ENCODE measurements at places on chromosomes 3 and 15.

- DNase-seq, result no peak
These were observed 10.1 kb downstream of the CRTC3 start for GRCh38 chr15:90539789-90540188.

DNA sequence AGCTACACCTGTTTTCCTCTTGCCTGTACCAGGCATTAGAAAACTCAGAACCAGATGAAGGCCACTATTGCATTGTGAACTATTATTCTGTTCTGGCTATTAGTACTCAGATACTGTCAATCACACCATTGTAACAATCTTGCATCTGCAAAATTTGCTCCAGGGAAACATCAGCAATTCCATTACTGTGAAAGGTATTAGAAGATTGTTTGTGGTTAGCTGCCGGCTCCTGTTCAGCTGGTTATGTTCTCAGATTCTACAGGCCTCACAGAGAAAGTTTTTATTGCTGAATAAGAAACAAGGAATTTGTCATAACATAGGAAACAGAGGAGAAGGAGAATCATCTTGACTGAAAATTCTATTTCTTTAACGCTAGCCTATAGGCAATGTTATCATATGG, 179.9 kb downstream of the PLOD2 start:
- DNase-seq, result no peak

DNA sequence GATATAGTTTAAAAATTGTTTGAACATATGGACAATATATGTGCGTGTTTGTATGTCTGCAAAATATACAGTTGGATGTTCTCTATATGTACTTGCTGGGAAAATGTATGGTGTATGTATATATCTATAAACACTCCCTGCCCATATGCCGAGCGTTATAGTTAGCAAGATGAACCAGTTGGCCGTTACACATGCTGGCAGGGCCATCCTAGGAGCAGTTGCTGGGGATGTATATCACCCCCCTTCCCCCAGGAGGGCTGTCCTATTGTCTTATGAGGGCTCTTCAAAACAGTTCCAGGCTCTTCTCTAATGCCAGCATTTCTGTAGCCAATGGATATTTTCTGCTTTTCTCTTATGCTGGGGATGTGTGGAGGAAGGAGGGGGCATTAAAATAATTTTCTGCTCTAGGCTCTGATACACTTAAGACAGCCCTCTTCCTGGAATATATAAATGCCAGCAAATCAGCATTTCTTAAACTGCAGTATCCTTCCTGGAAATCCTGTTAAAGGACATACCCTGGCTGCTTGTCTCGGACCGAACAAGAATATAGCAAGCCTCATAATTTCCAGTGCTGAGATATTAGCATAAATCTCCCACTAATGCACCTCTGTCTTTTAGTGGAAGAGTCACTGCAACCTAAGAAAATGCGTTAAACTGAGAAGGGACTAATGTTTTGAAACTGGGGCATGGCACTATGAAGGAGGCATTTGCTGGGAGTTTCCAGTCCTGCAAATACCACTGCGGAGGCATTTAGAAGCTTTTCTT, 134.4 kb downstream of the MDFIC2 start:
- DNase-seq, result no peak

DNA sequence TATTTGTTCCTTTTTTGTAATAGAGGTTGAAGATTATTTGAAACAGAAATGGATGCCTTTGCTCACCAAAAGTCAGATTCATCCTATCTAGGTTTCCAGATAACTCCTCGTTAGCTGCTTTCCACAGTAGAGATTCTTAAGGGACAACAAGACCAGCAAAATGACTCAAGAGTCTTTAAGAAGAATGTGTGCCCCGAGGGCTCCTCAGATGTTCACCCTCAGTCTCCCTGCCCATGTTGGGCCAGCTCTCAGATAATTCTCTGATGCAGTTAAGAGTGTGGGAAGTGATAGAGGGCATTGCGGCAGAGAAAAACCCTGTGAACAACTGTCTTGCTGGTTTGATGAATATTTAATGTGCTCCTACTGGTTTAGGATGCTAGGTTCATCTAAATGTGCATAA, 251.1 kb downstream of the PTPRG start:
- DNase-seq, result no peak

DNA sequence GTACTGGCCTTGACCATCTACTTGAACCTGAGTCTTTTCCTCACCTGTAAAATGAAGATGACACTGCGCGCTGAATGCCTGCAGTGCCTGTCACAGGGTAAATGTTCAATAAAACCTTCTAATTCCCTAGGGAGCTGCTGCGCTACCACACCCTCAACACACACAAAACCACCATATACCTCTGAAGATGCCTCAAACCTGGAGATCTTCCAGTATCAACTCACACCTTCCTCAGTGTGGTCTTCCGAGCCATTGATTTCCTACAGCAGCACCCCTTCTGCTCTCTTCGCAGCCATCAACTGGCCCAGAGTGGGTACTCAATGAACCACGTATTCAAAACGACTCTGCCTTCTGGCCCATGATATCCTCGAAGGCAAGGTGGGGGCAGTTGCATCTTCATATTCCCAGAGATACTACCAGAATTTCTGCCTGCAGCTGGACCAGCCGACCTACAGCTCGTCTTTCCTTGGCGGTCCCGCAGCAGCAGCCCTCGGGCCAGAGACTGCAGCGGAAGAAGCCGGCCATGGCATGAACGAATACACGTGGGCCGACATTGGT, 695 bp downstream of the RPL32 start:
- DNase-seq, result peak; percentile 16

DNA sequence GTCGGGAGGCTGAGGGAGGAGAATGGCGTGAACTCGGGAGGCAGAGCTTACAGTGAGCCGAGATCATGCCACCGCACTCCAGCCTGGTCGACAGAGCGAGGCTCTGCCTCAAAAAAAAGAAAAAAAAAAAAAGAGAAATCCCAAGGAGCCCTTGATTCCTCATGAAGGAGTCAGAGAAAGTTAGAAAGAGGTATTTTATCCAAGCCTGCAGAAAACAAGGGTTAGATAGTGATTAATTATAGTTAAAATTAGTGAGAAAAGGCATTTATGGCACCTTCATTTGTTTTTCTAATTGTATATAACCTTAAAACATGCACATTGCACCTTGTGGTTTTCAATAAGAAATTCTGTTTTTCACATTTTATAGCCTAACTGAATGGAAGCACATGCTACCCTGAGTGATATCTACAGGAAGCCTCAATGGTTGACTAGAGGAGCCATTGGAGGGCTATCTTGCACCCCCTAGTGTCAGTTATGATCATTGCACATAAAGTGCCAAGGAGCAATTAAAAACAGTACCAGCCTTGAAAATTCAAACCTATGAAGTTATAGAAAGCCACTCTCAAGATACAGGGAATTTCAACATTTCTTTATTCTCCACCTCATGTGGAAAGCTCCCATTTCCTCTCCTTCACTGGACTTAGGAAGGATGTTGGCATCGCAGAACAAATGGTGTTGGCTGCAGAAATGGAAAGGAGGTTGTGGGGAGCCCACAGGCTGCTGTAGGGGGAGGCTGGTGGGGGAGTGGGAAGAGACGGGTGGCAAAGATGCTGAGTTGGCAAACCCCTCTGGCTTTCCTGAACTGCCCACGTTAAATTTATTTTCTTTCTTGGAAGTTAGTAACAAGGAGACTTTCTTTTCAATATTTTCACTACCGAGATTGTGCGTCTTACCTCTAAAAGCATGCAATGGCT, 48.5 kb downstream of the ITGA11 start:
- DNase-seq, result peak; percentile 71

DNA sequence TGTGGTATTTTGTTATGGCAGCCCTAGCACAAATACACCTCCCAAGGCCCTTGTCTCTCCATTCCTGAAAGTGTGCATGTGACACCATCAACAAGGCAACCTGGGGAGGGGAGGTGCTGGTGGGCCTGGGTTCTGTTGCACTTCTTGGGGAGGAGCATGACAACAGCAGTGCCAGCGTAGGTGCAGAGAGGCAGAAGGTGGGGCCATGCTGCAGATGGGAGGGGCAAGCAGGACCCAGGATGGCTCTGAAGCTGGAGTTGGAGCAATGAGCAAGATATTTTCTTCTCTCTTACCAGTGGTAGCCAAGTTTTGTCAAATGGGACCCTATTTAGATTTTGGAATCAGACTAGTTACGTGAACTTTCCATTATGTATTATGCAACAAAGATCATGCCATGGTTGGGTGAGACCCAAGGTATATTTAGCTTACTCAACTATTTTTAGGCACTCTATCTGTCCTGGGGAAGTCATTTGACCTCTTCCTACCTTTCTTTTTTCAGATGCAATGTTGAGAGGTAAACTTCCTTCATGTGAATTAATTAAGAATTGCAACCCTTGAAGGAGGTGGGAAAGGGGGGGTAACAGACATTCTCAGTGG, 3.4 kb downstream of the FYCO1 start:
- DNase-seq, result no peak

DNA sequence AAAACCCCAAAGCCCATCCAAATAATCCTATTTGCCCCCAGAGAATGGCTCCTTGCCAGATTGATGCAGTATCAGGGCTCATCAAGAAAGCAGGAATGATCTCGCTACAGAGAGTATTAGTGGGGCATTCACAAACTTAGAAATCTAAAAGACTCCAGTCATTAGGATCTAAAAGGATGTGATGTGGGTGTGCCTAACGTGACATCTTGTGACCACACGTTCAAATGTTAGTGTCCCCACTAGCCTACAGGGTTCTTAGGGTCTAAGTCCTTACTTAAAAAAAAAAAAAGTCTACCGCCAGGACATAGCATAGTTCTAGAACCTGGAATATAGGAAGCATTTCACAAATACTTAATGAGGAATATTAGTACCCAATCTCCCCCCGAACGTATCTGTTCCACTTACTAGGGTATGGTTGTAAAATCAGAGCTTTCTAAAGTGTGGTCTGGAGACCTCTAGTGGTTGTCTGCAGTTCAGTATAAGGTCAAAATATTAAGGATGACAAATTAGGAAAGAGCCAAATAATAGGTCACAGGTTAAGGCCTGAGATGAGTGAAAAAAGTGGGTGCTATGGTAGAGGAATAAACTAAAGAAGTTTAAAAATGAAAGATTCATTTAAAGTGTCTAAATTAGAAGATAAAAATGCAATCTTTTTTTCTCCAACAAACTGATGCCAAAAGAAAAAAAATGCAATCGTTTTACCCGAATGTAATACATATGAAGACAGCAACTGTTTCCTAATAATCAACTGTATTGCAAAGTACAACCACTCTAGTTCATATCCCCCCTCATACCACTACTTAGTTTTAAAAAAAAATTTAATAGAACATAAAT, 4.2 kb upstream of the CHRM5 start:
- DNase-seq, result peak; percentile 18

DNA sequence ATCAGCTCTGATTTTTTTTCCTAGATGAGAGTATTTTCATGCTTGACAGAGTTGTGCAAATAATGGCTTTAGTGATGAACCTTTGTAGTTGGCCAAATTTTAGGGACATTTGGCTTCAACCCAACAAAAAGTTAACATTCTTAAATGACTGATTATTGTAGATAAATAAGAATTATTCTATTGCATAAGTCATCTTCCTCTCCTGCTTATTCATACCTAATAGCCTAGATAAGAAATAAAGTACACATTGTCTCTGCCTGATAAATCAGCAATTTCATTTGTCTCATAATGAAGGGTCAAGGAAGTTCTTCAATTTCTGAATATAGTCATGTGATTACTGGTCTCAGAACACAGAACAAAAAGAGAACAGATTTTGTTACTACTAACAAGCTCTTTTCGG, 428.9 kb upstream of the IL12A start:
- no peak for DNase-seq

DNA sequence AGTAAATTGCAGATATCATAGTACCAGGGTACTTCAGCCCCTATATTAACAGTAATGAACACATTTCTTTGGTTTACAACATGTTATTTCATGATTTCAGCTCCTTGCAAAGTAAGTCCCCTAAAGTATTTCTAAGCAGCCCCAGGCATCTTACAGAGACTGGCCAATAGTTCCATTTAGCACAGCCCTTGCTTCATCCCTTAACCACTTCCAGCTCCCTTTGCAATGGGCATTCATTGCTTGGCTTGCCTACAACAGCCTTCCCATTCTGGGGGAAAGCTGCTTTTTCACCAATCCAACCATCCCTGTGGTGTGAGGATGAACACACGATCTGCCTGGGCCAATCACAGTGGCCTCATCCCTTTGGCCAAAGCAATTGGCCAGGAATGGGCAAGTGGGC, 67.2 kb upstream of the XCR1 start:
- no peak for DNase-seq

DNA sequence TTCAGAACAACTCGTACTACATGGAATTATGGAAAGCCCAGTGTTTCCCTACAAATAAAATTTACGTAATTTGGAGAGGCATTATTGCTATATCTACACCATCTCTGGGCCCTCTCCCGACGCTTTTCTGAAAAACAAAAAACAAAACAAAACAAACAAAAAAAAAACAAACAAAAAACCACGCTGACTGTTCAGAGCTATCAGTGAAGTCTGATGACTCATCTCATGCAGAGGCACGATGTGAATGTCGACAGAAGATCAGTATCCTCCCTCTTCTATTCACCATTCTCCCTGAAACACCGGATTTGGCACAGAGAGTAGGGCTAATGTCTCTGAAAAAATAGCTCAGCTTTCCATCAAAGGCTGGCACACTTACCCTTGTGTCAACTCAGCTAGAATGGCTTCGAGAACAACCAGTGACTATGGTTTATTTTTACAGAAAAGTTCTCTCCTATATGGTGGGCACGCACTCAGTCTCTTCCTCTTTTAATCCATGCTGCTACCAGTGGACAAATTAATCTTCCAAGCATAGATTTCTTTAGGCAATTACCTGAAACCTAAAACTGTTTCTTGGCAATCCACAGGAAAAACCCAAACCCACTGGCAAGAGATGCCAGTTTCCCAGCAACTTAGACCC, 1.5 kb downstream of the CRBN start:
- no peak for DNase-seq

- DNase-seq, result no peak
These were observed 111.4 kb downstream of the OPA1 start for GRCh38 chr3:193704431-193704830.

GRCh38 chr3:117144853-117145252, 435.3 kb downstream of the TUSC7 start:
- no peak for DNase-seq

DNA sequence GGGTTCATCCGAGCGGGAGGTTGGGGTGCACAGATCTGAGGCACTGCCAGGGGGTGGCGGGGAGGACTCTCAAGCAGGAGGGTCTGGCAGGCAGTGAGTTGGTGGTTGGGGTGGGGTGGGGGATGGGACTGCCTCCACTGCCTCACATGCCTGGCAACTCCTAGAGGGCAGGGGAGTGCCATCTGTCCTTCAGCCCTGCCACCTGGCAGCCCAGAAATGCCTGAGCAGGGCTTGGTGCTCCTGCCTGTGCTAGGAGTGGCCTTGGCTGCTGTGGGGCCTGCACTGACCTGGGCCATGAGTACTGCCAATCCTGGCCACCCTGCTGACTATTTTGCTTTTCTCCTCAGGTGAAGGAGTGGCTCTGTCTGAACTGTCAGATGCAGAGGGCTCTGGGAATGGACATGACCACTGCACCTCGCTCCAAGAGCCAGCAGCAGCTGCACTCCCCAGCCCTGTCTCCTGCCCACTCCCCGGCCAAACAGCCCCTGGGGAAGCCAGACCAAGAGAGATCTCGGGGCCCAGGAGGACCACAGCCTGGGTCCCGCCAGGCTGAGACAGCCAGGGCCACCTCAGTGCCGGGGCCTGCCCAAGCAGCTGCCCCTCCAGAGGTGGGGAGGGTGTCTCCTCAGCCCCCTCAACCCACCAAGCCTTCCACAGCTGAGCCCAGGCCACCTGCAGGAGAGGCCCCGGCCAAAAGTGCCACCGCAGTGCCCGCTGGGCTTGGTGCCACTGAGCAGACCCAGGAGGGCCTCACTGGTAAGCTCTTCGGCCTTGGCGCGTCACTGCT, 32.0 kb upstream of the APEH start:
- DNase-seq, result no peak

- no peak for DNase-seq
These were observed 34.4 kb upstream of the HCN4 start for GRCh38 chr15:73403171-73403570.

GRCh38 chr3:31968927-31969418, 12.1 kb downstream of the OSBPL10 start:
- no peak for DNase-seq
